ENCODE measurements at places on chromosomes 2 and 18.

DNA sequence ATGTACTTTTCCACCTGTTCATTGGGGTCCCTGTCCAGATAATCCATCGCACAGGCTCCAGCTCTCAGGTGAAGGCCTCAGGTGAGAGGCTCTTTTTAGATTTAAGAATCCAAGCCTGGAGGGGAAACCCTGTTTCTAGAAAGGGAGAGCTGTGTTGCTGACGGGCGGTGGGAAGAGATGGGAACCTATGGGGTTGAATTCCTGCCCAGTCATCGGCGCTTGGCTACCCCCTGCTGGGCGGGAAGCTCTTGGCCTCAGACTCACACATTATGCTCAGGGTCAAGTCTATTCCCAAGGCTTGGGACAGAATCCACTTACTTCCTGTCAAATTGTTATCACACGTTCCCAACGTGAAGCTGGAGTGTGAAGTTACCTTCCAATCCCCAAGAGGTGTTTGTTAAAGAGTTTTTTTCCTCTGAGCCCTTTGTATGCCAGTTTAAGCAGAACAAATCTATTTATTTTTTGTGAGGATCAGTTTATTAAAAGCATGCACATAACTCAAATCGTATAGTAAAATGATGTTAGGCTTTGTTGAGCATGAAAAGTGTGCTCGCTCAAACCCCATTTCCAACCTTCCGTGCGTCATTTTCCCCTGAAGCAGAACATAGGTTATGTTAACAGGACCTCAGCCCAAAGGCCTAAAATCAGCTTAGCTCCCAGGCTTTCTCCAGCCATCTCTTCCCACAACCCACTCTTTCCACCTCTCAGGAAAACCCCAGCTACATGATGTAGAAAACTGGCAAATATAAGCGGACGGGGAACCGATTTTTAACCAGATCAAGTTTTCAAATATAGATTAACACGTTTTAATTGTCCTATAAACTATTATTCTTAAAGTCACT lies 181.7 kb upstream of the ETAA1 start:
- no peak for DNase-seq

DNA sequence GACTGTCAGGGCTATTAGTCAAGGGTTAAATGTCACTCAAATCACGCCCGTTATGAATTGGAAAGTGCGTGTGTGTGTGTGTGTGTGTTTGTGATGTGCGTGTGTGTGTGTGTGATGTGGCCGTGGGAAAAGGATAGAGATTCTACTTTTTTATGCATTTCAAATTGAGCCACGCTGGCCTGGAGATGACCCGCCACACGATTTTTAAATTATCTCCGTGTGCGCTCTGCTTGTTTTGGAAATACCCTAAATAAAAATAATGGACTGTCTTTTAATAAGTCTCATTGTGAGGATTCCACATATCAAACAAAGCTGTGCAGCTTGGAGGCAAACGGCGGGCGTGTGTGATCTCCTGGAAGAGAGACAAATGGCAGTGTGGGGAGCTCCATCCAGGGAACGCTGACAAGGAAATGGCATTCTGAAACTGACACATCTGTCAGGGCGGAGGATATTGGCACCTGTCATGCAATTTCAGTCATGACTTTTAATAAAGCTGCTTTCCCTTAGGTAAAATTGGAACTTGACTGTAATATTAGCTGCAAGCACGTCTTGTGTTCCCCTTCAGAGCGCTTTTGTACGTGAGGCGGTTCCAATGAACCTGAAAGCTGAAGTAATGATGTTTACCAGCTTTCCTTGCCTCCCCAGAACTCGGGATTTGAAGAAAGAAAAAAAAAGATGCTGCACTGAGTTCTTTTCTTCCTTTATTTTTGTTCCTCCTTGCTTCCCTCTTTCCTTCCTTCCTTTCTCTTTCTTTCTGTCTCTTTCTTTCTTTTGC lies 381.8 kb upstream of the SMIM21 start:
- no peak for DNase-seq

- no peak for DNase-seq
Measured at GRCh38 chr18:42242758-42243157, 287.7 kb downstream of the PIK3C3 start.

- no peak for DNase-seq
Measured at GRCh38 chr2:10257036-10257435, 45.7 kb upstream of the HPCAL1 start.

DNA sequence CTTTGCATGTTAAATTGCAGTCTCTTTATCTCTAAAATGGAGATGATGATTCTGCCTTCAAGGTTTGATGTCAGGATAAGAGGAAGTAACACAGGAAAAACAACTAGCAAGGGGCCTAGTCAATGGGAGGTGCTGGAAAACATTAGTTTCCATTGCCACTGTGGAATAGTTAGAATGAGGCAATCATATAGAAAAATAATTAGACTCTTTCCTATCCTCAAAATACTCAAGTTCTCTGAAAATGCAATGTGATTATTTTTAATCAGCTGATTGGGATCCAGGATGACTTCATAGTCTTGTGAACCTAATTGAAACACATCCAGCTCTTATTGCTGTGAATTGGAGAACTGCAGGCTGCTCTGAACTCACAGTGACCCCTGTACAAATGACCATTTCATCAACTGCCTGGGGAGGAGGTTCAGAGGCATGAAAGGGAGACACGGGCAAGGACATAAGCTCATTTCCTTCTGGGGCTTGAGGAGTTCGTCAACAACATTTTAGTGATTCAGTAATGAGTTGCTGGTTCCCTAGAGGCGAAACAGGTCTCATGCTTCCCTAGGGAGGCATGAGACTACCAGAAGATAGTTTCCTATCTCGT lies 422.5 kb downstream of the LPIN1 start:
- no peak for DNase-seq

GRCh38 chr2:190646780-190647522 lies 1.9 kb upstream of the NAB1 start:
- no peak for DNase-seq

DNA sequence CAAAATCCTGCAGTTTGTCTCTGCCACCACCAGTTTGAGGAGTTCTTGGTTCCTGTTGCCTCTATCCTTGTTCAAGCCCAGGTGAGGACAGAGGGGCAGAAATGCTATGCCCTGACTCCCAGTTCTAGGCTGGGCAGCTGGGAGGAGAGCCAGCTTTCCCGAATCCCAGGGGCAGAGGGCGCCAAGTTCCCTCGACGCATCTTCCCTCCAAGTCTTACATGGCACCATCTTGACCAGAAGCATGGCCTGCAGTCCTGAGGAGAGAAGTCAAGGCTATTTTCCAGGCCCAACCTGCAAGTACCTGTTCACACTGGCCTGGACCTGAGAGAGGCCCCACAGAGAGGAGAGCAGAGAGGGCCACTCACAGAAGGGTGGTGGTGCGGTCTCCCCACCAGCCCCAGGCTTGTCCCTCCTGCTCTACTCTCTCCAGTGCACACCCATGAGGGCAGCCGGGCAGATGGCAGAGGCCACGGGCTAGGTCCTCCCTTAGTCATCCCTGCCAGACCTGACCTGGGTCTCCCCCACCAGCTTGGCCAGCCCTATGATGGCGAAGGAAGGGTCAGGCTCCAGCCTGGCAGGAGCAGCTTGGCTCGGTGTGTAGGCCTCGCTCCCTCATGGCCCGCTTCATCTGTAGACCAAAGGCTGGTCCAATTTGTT lies 115.7 kb upstream of the MSTN start:
- no peak for DNase-seq

DNA sequence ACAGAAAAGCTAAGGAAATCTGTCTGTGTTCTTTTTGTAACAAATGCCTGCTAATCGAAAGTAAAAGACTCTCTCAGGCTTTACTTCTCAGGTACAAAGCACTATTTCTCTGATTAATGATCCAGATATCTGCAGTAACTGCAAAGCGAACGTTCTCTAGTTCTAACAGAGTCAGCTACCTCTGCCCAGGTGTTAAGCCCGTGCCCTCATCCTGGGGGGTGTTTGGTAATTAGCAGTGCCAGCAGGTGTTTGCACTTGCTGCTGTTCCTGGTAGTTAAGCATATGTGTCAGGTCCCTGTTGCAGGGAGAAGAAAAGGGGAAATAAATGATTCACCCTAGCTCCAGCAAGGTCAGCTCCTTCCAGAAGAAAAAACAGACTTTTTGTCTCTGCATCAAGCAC lies 58.8 kb upstream of the CRIM1 start:
- no peak for DNase-seq

DNA sequence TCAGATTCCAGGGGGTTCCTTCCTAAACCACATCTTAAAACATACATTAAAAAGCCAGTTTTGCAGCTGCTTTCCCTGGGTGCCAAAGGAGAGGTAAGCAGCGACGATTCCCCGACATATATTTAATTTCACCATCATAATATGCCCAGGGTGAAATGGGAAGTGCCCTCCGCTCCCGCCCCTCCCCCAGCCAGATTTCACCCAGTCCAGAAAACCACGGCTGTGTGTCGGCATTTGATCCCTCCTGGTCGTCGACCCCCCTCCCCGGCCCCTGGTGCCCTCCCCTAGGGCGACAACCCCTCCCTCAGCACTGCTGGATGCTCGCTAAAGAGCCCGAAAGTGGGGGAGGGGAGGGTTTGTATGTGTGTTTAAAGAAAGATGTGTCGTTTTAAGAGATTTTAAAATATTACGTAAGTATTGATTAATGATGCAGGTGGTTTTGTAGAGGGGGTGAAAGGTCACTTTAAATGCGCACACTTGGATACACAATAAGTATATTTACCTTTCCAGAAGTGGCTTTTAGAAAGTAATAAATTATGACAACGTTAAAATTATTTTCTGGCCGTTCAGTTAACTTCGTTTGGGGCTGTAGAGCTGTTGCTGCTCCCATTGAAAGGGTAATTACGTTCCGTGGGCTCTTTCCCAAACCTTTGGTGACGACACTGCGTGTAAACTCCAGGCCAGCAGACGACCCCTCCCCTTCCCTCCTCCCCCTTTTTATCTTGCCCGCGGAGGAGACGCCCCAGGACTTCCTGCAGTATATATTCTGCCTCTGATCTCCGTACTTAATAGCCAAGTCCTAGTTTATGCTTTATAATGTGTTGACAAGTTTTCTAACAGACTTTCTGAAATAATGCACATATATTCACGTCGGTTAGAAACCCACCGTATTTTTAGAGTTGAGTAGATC lies 3.4 kb upstream of the BCL11A start:
- DNase-seq, result no peak

DNA sequence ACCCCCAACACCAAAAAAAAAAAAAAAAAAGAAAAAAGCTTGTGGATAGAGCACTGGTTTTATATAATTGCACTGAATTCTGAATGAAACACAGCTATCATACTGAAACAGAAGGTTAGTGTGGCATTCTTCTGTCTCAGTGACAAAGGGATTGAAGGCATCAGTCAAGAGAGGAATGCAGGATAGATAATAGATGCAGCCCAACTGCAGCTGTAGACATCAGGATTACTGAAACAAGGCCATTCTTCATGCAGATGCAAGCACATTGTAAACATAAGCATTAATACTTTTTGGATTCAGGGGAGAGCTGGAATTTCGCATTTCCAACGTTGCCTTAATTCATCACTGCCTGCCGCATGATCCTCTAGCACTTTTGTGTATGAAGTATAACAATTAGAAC lies 897.4 kb upstream of the KLHL29 start:
- DNase-seq, result no peak

DNA sequence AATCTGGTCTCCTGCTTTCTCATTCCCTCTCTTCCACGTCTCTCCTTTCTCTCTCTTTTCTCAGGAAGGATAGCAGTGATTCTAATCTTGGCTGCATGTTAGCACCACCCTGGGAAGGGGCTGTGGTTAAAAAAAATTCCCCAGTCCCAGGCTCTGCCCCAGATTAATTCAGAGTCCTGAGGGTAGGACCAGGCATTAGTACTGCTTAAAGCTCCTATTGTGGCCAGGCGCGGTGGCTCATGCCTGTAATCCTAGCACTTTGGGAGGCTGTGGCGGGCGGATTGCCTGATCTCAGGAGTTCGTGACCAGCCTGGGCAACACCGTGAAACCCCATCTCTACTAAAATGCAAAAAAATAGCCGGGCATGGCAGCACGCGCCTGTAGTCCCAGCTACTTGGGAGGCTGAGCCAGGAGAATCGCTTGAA lies 35.4 kb upstream of the EML4 start:
- no peak for DNase-seq

DNA sequence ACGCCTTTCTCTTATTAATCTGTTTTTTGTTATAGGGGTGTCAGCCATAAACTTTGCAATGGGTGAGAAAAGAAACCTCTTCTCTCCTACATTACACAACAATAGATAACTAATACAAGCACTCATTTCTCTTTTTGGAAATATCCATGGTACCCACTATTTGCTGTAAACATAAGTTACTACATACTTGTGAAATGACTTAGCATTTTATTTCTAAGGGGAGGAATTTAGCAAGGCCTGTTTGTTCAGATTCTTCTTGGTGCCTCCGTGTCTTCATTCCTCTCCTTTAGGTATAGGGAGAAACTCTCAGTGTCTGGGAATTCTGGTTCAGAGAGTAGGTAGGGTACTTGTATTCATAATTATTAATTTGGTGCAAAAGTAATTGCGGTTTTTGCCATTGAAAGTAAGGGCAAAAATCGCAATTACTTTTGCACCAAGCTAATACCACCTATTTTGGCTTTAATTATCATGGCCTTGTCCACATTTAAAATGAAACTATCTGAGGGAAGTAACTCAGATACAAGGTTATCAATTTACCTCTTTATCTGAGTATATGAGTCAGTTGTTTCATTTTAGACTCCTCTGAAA lies 134.8 kb downstream of the MREG start:
- DNase-seq, result no peak

DNA sequence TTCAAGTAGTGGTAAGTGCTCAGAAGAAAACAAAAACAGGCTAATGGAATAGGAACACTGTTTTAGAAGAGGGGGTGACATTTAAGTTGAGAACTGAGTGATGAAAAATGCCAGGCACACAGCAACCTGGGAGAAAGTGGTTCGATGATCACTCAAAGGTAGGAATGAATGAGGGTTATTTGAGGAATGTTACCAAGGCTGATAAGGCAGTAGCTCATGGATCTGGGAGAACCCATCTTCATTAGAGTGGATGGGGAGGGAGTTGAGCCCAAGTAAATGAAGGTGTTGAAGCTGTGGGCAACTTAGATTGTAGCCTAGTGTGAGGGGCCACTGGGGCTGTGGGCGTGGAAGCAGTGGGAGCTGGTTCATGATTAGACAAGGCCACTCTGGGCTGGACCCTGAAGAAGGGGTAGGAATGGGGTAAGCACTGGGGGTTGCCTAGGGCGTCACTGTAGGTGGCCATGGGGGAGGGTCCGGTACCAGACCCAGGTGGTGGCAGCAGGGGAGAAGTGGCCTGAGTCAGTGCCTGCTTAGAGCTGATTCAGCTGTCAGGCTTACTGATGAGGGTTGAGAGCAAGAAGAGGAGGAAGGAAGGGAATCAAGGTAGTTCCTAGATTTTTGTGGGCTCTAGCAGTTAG lies 22.5 kb upstream of the LYPD6B start:
- DNase-seq, result no peak

GRCh38 chr2:36165132-36165531 lies 190.4 kb upstream of the CRIM1 start:
- no peak for DNase-seq
